ENCODE measurements at places on chromosomes 2 and 18. TPM values are rescaled to one million over a fixed set of nuclear protein-coding genes. Genes with fewer than 3 reads are reported as not detected.

DNA sequence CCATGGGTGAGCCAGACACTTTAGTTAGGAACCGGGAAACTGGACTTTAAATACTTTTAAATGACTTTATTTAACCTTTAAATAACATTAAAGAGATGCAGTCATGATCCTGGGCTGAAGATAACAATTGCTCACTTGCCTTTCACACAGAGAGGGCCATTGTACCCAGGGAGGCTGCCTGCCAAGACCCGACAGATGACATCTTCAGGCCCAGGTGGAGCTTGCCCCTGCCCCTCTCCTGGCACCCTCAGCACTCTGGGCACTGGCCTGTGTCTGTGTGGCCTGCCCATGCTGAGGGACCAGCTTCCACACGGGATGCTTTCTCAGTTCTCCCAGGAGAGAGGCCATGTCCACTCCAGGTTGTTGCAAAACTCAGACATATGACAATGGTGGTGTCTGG lies 216.4 kb upstream of the MYT1L start:
- DNase-seq, result no peak

DNA sequence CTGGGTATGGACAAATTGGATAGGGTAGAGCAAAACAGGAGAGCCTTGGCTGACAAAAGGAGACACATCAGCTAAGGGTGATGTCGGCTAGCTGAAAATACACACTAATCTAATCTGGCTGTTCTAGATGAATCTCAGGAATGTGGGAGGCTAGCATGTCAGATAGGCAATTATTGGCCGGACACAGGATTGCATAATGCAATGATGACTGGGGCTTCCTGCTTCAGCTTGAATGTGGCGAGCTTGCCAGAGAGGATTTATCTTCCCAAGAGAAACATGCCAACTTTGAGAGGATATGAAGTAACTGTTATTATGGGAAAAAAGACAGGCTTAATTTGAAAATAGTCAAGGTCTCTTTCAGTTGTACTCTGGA lies 102.4 kb downstream of the TRIB2 start:
- peak; percentile 72 for DNase-seq

PKP4 gene
- 16.7 TPM for total RNA-seq

DNA sequence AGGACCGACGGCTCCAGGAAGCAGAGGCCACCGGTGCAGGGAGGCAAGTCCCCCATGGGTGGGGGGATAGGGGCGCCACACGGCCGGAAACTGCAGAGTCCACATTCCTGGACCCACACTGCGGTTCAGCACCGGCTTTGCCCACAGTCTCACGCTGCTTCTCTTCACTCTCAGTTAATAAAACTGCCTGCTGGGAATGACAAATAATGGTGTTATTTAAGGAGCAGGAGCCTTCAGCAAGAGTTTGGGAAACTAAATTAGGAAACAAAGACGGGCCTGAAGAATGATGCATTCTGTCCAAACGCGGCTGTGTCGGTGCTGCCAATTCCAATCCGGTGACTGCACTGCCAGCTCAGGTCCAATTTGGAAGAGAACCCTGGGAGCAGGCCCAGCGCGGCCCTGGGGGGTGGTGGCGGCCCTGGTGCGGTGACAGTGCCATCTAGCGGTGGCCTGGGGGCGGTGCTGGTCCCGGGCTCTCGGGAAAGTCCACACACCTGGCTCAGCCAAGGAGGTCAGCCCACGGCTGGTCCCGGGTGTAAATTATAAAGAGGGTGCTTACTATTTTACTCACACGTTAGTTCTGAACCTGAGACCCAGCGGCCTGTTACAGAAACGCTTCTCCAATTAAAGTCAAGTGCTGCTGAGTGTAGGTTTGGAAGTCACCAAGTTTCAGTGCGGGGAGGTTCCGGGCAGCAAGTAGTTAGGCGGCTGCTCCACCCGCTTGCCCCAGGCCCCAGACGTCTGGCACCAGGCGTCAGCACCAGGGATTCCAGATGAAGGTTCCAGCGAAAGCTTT lies 73.1 kb upstream of the PXDN start:
- DNase-seq, result peak; percentile 47

DNA sequence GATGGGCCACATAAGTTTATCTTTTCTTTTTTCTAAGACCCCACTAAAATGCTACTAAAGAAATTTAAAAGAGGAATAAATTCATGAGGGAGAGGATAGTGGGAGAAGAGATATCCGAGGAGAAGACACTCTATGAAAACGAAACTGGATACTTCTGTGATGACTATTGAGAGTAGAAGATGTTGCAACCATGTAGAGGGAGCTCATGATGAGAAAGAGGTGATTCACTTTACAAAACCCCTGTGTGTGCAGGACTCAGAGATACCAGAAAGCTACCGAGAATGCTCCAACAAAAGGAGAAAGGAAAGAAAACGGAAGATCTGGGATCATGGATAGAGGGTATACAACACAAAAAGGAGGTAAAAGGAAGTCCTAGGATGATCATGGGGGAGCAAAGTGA lies 34.9 kb downstream of the SLC38A11 start:
- DNase-seq, result peak; percentile 83

RAX gene
- total RNA-seq, result not detected

DNA sequence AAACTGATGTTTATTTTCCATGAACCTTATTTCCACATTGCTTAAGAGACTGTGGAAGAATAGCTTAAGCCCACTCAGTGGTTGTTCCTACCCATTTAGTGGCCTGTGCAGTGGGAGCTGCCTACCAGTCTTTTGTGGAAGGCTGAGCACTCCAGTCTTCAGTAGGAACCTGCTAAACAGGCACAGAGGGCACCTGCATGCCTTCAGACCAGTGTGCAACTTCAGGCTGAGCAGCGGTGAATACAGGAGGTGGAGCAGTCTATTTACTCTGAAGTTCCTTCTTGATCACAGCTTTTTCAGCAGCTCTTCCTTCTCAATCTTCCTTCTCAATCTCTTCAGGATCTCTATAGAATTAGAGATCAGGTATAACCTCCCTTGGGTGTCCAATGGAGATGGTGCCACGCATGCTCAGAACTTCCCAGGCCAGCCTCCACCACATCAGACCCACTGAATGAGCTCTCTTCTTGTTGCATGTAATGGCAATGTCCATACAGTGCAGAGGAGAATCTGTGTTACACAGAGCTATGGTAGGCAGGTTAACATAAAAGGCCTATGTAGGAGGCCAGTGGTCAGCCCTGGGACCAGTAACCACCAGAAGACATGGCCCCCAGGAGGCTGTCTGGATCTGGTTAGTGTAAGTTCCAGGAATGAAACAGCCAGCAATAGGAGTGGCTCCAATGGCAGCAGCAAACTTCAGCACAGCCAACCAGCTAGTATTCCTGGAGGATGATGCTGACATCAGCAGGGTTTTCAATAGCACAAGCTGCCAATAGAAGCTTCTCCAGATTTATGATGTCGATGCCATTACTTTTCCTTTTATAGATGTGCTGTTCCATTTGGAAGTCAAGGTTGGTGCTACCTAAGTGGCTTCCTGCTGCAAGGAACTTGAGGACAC lies 47.9 kb upstream of the MAT2A start:
- no peak for DNase-seq

DNA sequence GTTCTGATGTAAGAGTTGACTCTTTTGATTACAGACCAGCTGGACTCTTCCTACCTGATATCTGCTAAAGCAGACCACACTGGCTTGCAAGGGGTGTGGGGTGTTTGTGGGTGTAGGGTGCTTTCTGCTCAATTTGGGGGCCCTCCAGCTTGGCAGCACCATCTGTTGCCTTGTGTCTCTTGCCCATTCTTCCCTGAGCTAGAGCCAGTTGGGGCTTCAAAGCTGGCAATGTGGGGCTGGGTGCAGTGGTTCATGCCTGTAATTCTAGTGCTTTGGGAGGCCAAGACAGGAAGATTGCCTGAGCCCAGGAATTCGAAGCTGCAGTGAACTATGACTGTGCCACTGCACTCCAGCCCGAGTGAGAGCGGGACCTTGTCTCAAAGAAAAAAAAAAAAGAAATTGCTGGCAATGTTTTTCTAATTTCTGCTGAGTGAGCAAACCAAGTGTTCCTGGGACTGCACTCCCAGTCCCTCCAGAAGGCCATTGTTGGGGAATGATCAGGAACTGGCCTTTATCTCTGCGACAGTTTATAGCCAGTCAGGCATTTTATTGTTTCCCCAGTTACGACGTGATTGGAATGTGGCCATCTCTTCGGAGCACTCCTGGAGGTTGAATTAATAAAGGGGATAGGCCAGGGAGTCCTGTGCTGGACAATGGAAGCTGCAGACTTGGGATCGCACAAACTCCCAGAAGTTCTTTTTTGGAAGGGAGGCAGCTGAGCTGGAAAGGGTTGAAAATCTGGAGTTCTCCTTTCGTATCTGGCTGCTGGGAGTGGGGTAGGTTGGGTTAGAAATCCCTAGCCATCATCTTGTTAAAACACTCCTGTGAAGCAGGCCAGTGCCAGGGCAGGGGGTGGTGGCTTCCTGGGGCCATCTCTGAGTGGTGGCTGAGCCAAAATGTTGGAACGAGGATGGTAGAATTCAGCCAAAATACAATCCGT lies 57.2 kb downstream of the LIPG start:
- DNase-seq, result no peak

DNA sequence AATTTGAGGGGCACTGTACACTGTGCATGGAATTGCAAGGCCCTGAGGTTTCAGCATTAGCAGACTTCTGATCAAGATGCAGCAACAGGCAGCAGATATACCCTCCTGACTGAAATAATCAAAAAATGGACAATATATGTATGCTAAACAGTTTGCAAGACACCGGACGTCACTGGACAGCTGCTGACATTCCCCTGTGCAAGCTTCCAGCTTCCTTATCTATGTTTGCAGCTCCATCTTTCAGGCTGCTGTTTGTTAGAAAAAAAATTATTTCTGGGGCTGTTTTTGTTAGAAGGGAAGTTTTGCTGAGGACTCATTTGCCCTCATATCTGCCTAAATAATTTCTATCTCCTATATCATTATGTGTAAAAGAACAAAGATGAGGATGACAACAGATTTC lies 179.5 kb upstream of the BCL2L11 start:
- DNase-seq, result no peak

DNA sequence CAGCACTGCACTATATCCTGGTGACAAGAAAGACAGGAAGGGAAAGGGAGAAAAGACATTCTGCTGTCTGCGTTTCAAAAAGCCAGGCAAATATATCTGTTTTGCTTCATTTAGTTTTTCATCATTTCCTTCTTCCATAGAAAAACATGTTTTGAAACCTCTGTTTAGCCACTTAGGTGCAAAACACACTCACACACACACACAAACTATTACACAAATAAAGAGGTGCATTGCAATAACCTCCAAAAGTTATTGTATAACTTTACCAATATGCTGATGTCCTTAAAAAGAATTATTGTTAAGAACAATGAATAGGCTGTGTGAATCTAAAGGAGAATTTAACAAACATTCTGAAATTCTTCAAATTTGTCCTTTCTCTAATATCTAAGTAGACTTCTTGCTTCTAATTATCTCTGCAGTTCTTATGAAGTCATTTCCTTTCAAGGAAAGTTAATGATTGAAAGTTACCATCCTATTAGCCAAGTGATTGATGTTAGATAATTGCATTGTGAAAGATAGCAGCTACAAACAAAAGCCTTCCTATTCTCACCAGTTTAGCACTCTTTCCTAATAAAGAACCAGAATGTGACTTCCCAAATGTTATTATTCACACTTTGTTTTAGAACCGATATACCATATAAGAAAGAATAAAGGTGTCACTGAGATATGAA lies 516.7 kb downstream of the KCNJ3 start:
- no peak for DNase-seq

DNA sequence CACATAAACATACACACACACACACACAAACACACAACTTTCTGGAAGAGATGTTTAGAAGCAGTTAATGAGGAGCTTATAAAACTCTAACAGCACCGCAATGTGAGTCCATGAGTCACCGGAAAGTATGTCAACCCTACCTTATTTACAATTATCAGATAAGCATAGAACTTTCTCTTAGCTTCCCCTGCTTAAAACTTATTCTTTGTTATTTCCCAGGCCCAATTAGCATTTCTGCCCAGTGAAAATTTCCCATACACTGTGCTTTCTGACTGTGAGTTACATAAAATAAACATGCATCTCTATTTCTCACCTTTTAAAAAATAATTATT lies 737.6 kb downstream of the LRP1B start:
- no peak for DNase-seq

All from SK-MEL-5 (cell line).